ENCODE measurements at places on chromosomes 11 and 22. TPM values are rescaled to one million over a fixed set of nuclear protein-coding genes. Genes with fewer than 3 reads are reported as not detected.
A peak's percentile ranks its signal among the peaks of the same experiment; 100 is the strongest.

DNA sequence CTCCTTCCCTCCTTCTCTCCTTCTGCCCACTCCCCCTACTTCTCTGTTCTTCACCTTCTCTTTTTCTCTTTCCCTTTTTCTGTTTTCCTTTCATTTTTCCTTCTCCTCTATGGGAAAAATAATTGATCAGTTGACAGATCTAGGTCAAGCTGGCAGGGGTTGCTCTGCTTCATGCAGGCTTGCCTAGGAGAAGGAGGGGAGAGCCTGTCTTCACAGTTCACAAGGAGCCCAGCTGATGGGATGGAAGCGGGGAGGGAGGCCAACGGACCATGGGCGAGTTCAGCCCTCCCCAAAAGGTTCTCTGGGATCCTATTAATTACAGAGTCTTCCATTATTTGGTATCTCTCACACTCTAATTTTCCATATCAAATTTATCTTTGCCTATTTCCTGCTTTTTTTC is 5.5 kb downstream of the NTM start:
- H3K27ac ChIP-seq = no peak overlapping the region
- H3K27me3 ChIP-seq = peaks cover 54% of the 10 kb centered on the region
- H3K4me1 ChIP-seq = no peaks in the 10 kb centered on the region
- H3K36me3 ChIP-seq = no peaks in the 10 kb centered on the region
- H3K4me3 ChIP-seq = no peak overlapping the region

- H3K27me3 ChIP-seq = no peaks in the 10 kb centered on the region
- no peaks in the 10 kb centered on the region for H3K4me1 ChIP-seq
- no peak overlapping the region for H3K4me3 ChIP-seq
- no peak overlapping the region for H3K27ac ChIP-seq
- no peaks in the 10 kb centered on the region for H3K36me3 ChIP-seq
- DNase-seq = no peak
Observed at GRCh38 chr11:133222425-133223330, 309.6 kb downstream of the OPCML start.

DNA sequence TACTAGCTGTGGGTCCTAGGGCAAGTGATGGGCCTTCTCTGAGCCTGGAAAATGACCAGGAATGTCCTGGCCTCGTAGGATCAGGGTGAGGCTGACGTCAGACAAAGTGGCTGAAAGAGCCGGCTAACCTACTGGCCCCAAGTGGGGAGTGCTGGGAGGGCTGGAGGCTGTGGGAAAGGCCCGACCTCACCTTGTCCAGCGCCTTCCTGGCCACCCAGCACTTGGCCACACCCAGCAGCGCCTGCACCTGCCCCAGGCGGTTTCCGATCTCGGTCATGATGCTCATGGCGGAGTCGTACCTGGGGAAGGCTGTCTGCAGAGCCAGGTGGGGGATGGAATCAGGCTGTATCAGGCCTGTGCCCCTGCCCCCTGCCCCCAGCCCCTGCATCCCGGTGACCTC is 7.5 kb downstream of the RAPSN start:
- no peak for DNase-seq
- no peaks in the 10 kb centered on the region for H3K36me3 ChIP-seq
- H3K27ac ChIP-seq = no peak overlapping the region

The TRIM51 gene
- total RNA-seq = not detected

GRCh38 chr11:64339754-64340408 is at the start of gene CCDC88B:
CCDC88B (plus strand) TSS chr11:64340204; CDS start chr11:64340267, 63 bp downstream.
- H3K4me3 ChIP-seq = no peak within 1 kb of the TSS
- H3K27ac ChIP-seq = no peak within 1 kb of the TSS
- no peaks in the 10 kb centered on the region for H3K36me3 ChIP-seq
- no peaks in the 10 kb centered on the region for H3K4me1 ChIP-seq

The MMP27 gene
- total RNA-seq = not detected

The ELMOD1 gene
- total RNA-seq = not detected

- peaks cover 8% of the 10 kb centered on the region for H3K27me3 ChIP-seq
- H3K36me3 ChIP-seq = no peaks in the 10 kb centered on the region
- H3K27ac ChIP-seq = no peak overlapping the region
Observed at GRCh38 chr11:61183645-61184044, 19.7 kb upstream of the PGA3 start.

The C1QTNF5 gene
- 27.9 TPM for total RNA-seq

GRCh38 chr11:64745189-64745520 is 1.2 kb upstream of the RASGRP2 start:
- peaks cover 32% of the 10 kb centered on the region for H3K27me3 ChIP-seq
- no peak for DNase-seq
- no peak overlapping the region for H3K27ac ChIP-seq
- H3K36me3 ChIP-seq = no peaks in the 10 kb centered on the region

DNA sequence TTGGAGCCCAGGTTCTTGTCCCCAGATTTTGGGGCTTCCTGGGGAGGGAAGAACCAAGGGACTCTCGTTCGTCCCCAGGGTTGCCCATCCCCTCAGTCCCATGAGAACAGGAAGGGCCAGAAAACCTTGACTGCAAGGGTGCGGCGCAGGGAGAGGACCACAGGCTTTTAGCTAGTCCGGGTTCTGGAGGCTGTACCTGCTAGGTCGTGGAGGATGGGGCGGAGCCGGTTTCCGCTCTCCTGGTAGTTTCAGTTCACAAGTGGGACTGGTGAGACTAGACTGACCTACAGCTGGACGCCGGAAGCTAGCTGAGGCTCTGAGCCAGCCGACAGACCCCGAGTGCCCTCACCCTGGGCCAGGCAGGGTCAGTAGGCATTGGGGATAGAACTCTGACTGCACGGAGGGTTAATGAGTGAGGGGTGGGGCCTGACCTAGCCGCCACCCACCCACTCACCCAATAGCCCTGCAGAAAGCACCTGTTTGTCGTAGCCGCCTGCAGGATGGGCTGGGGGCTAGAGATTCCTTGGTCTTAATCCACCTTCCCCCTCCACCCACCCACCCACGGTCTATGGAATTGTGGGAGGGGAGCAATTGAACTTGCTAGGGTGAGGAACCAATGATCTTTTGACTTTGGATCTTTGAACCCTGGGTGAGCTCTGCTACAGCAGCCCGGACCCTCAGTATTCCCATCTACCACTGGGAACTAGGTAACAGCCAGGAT is 1.5 kb downstream of the MAFF start:
- peak overlapping the region; percentile 94 for H3K27ac ChIP-seq
- no peaks in the 10 kb centered on the region for H3K36me3 ChIP-seq
- peak overlapping the region; percentile 83 for H3K4me3 ChIP-seq
- H3K27me3 ChIP-seq = no peaks in the 10 kb centered on the region

DNA sequence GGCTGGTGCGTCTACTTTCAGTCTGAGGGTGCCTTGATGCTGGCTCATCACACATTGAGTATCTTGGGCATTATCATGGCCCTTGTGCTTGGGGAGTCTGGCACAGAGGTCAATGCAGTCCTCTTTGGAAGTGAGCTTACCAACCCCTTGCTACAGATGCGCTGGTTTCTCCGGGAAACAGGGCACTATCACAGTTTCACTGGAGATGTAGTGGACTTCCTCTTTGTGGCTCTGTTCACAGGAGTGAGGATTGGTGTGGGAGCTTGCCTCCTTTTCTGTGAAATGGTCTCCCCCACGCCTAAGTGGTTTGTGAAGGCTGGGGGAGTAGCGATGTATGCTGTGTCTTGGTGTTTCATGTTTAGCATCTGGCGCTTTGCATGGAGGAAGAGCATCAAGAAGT is 4.9 kb downstream of the TLCD5 start:
- no peaks in the 10 kb centered on the region for H3K27me3 ChIP-seq
- no peak overlapping the region for H3K4me3 ChIP-seq
- H3K27ac ChIP-seq = no peak overlapping the region
- H3K4me1 ChIP-seq = peaks cover 53% of the 10 kb centered on the region
- 0 out of 2 replicates have a peak, but pooled peaks cover 5% of the 10 kb centered on the region for H3K36me3 ChIP-seq

The CADM1 gene
- total RNA-seq = 0.38 TPM

- H3K27me3 ChIP-seq = no peaks in the 10 kb centered on the region
- H3K4me1 ChIP-seq = peaks cover 18% of the 10 kb centered on the region
- DNase-seq = no peak
- H3K36me3 ChIP-seq = no peaks in the 10 kb centered on the region
- no peak within 1 kb of the TSS for H3K4me3 ChIP-seq
- H3K27ac ChIP-seq = no peak within 1 kb of the TSS
Observed at GRCh38 chr11:65945430-65945911, at the start of gene TSGA10IP. TSGA10IP (plus strand) TSS chr11:65945480; CDS start chr11:65945676, 196 bp downstream.

DNA sequence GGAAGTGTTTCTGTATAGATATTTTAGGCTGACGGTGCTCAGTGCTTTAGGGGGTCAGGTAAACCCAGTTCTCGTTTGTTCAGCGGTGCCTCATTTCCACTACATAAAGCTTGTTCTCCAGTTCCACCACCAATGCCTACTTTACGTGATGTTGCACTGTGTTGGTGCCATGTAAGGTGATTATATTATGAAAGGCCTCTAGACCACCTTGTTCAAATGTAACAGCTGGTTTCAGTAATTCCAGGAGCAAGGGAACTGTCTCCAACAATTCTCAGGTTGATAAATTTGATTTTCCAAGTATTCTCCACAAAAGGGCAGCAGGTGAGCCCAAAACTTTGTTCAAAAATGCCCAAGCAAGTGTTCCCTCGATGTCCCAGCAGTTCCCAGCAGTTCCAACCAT is 83.7 kb upstream of the SEPTIN5 start:
- no peaks in the 10 kb centered on the region for H3K27me3 ChIP-seq
- H3K4me1 ChIP-seq = no peaks in the 10 kb centered on the region
- H3K36me3 ChIP-seq = no peaks in the 10 kb centered on the region
- no peak overlapping the region for H3K4me3 ChIP-seq
- no peak for DNase-seq

- no peaks in the 10 kb centered on the region for H3K27me3 ChIP-seq
- no peak for DNase-seq
- H3K4me3 ChIP-seq = no peak overlapping the region
- no peaks in the 10 kb centered on the region for H3K36me3 ChIP-seq
Observed at GRCh38 chr22:28570696-28571373, 108.8 kb downstream of the TTC28 start.

GRCh38 chr11:112511911-112512310 is 251.3 kb upstream of the PLET1 start:
- H3K27ac ChIP-seq = no peak overlapping the region
- H3K4me1 ChIP-seq = no peaks in the 10 kb centered on the region
- no peak for DNase-seq
- H3K36me3 ChIP-seq = no peaks in the 10 kb centered on the region
- no peaks in the 10 kb centered on the region for H3K27me3 ChIP-seq

DNA sequence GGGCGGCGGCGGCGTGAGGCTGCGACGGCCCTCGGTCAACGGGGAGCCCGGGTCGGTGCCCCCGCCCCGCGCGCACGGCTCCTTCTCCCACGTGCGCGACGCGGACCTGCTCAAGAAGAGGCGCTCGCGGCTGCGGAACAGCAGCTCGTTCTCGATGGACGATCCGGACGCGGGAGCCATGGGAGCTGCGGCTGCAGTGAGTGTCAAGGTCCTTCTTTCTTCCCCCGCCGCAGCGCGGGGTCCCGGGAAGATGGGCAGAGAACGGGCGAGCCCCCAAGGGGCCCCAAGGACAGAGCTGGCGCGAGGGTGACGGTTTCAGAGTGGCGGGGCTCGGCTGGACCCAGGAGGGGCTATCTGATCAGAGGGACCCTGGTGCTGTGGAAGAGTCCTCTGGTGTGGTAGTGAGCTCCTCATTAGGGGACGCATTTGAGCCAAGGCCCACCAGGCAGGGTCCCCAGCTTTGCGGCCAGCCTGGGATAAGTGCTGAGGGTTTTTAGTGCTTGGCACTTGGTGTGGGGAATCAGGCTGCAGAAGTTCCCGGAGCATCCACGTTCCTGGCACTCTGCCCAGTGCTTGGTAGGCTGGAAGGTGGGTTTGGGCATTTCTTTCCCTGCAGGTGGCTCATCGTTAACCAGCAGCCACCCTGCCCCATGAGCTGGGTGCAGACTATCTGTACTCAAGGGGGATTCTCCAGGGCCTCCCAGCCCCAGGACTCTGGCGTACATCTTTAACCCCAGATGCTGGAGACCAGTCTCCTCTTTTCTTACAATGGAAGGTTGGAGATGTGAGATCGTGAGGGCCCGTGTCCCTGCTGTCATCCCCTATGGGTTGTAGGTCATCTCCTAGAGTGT is 9.8 kb downstream of the EHBP1L1 start:
- no peak for DNase-seq
- H3K4me1 ChIP-seq = no peaks in the 10 kb centered on the region
- no peaks in the 10 kb centered on the region for H3K27me3 ChIP-seq

Measured in GM23248 (cell line).